ENCODE measurements at places on chromosomes 1 and 21.

DNA sequence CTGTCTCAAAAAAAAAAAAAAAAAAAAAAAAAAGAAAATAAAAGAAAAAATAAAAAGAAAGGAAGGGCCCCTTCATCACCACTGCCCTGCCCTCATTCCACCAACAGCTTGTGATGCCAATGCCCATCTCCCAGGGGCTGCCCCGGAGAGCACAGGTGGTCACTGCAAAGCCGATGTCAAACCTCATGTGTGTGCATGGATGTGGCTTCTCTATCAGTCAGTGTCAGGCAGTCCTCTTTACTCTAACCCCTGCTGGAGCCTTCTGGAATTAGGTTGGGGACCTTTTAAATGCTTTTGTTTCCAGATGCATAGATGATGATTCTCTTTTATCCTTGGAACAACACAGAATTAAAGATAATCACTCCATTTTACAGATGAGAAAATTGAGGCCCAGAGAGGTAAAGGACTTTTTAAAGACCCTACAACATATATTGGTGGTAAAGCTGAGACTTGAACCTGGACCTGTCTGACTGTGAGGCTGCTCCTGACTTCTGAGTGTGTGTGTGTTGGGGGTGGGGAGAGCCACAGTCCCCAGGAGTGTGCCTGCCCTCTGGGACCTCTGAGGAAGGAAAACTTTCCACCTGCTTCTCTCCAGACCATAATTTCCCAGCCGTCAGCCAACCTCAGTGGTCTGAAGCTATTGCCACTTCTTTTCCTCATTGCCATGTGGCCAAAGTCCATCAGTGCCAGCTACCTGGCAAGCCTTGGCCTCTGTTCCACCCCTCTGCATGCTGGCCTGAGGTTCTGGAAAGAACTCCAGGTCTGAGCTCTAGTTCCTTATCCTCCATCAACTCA lies 3.0 kb upstream of the TMEM54 start:
- no peak for DNase-seq

- no peak for DNase-seq
Measured at GRCh38 chr1:76759171-76759860, 108.0 kb upstream of the ST6GALNAC5 start.

DNA sequence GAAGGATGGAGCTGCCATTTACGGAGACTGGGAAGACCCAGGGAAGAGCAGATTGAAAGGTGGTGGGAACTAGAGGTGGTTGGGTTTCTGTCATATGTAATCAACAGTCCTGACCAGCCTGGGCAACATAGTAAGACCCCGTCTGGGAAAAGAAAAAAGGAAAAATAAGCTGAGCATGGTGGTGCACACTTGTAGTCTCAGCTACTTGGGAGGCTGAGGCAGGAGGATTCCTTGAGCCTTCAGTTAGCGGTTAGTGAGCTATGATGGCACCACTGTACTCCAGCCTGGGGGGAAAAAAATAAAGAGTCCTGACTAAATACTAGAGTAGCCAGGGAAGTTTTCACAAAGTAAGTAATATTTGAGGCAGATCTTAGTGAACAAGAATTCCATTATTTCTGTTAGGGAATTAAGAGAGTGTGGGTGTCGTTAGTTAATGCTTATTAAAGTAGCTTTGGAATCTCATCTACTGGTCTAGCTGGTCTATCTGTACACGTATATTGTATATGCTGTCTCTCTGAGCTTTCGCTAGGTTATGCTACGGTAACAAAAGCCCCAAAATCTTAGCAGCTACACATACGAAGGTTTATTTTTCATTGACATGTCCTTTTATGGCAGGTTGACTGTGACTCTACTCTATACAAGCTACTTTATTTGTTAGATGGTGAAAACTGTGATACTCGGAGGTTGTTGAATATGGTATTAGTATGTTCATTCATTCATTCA lies 4.4 kb downstream of the NBPF1 start:
- DNase-seq = no peak

- DNase-seq = no peak
Measured at GRCh38 chr1:204358605-204359004, 1.1 kb downstream of the PLEKHA6 start.

GRCh38 chr21:41669533-41669830 lies 97.4 kb downstream of the RIPK4 start:
- no peak for DNase-seq

- no peak for DNase-seq
Measured at GRCh38 chr21:35857095-35857494, 203.2 kb downstream of the SETD4 start.

DNA sequence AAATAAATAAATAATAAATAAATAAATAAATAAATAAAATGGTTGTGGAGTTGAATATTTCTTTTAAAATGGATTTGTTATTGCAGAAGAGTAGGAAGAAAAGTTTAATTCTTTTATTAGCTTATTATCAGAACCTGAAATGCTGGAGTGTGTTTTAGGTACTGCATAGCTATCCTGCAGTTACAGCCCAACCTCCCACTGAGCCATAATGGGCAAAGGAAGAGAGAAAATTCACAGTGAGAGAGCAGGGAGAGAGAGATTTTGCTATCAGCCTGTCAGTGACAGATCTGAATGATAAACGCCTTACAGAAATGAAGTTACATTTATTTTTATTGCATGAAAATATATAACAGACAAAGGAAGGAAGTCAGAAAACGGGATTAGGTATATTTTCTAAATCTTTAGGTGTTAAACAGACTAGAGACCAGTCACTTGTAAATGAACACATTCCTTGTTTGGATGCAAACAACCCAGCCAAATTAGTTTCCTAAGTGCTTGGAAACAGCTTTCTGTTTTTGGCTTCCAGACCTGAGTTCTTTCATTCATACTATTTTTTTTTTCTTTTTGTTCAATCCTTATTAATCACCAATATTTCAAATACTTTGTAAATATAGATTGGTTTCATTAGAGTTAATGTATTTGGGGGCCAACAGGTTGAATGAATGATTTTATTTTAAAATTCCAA lies 425.3 kb downstream of the USP25 start:
- no peak for DNase-seq

- no peak for DNase-seq
Measured at GRCh38 chr1:77951328-77951727, 27.5 kb downstream of the FUBP1 start.

DNA sequence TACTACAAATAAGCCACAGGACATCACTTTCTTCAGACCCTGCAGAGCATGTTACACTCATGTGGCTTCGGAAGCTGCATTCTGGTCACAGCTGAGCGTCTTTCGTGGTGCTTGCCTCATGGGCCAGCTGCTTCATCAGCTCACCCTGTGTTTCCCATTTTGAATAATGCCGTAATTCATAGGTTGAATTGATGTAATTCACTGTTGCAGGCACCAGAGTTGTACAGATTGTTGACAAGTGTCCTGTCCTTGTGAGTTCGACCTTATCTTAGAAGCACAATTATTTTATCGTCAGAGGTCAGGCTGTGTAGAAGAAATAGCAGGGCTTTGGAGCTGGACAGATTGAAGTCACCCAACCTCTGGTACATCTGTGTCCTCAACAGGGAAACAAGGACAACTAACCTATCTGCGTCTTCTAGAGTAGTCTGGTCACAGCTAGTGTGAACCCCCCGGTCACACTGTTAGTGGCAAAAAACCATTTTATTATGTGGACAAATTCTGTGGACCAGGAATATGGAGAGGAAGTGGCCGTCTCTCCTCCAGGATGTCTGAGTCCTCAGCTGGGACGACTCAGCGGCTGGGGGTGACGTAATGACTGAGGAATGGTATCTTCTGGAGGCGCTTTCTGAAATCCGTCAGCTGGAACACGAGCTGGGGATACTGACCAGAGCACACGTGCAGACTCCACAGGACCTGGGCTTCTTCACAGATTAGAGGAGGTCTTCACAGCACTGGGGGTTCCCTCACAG lies 17.8 kb downstream of the PKNOX1 start:
- DNase-seq = no peak

DNA sequence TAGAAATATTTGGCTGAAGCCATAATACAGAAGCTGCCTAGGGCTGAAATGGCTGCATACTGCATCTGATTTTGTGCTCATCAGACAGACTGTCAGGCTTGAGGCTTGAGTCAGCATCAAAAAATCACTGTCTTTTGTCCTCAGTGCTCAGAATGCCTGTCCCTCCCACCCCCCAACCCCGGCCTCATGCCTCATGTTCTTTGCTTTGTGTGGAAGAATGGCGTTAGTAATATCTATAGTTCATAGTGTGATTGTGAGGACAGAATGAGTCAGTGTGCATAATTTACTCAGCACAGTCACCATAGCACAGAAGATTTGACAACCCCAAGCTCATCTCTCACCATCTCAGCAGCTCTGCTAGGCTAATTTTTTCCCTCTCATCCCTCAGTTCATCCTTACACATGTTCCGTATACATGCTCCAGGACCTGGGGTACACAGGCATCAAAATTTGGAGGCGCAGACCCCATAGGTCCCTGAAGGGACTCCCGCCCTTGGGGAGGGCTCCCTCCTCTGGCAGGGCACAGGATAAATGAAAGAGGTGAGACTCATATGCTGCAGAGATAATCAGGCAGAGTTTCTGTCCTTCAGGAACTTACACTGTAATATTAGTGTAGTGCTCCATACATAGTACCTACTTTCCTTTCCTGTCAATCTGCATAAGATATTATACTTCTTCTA lies 159.1 kb upstream of the C8B start:
- DNase-seq = no peak

GRCh38 chr1:19110257-19110927 lies 99.7 kb downstream of the UBR4 start:
- DNase-seq = no peak

Data from stimulated activated CD4-positive, alpha-beta T cell treated with anti-CD3 and anti-CD28 coated beads, Interleukin-4, amount 100 ng/mL, for 48 hours (primary cell).